ENCODE measurements at places on chromosomes 12 and 14.

- DNase-seq = no peak
Observed at GRCh38 chr12:94026596-94026995, 121.8 kb upstream of the PLXNC1 start.

GRCh38 chr12:104314242-104314614, 10.7 kb downstream of the EID3 start:
- DNase-seq = no peak

DNA sequence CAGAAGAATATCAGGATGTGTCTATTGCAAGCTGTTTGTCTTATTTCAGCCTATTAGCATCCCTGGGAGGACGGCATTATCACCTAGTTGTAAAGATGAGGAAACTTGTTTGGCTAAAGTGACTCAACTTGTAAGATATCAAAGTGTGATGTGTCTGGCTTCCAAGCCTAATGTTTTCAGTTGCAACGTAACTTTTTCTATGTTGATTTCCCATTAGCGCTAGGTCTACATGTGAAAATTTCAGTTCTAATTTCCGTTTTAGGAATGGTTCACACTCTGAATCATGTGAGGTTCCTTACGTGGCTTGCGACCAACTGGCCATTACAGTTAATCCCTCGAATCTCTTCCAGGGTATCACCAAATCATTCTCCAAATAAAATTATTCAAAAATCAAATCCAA, 58.0 kb downstream of the LLPH start:
- no peak for DNase-seq

DNA sequence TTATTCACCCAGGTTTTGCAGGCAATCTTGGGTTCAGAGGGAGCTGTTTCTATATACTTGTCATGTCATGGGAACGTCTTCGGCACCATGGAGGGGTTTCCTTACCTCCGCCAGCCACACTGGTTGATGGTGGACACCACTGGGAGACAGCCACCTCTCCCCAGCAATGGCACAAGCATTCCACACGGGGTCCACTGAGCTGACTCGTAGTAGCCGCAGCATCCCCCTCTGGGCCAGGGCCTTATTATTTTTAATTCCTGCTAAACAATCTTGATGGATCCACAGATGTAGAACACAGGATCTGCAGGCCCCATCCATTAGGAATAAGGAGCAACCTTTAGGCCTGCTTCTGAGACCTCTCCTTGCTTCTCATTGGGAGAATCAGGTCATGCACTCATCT, 132.9 kb downstream of the DICER1 start:
- DNase-seq = no peak

GRCh38 chr12:83559650-83560049, 872.9 kb downstream of the TMTC2 start:
- DNase-seq = no peak

DNA sequence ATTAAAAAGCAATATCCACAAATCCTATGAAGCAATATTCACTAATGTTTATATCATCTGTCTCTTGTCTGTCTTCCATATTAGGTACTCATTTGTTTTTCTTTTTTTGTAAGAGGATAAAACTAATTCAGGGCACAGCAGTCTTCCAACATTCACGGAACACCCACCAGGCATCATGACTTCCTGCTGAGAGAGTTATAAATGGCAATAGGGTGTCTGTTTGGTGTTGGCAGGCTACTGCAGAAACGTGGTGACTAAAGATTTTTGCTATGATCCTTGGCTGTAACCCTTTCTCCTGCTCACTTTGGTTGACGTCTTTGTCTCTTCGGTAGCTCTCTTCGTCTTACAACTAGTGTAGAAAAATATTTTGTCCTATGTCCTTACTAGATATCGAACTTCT, 860.6 kb upstream of the MGAT4C start:
- no peak for DNase-seq

DNA sequence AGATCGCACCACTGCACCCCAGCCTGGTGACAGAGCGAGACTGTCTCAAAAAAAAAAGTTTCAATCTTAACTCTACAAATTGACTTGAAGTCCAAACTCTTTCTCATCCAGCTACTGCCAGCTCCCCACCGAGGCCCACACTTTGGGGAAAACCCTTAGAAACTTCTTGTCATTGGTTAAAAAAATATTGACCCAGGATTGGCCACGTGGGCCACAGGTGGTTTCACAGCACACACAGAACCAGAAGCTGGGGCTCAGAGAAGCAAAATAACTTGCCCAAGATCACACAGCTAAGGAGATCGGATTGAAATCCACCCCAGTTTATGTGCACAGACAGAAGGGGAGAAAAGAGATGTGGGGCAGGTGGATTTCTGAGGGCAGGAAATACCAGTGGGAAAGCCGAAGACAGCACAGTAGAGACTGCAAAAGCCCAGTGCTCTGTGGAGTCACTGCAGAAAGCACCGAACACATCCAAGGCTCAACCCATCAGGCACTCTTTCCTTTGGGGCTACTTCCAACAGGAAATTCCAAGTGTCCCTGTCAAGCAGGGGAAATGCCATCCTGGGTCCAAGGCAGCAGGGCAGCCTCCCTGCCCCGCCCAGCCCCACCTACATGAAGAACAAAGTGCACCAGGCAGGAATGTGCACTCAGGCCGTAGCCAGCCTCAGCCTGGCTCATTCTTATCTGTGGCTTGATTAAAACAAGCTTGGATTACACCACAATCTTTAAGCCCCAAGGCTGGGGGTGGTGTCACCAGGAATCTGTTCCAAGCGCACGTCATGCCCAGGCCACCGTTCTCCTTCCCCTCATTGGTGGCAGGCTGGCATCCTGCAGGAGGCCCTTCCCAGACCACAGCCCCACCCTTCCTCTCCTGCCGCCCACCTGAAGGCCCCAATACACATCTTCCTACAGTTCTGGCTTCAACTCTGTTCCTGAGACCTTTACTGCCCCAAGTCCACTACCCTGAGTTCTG, 72.5 kb downstream of the ITPK1 start:
- no peak for DNase-seq

DNA sequence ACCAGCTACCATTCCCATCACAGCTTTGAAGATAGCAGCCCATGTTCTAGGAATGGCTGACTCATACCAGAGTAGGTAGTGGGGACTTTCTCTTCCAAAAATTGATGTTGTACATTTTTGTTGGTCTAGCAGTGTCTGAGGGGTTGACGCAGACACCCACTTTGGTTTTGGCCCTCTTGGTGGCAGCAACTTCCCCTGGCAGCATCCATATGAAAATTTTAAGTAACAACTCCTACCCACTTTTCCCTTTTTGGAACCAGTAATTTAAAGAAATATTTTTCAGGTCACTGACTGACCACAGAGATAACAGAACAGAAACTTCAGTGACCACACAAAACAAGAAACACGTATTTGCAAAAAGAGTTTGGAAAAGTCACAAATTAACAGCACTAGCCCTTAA, 162.0 kb upstream of the TMCC3 start:
- DNase-seq = no peak

DNA sequence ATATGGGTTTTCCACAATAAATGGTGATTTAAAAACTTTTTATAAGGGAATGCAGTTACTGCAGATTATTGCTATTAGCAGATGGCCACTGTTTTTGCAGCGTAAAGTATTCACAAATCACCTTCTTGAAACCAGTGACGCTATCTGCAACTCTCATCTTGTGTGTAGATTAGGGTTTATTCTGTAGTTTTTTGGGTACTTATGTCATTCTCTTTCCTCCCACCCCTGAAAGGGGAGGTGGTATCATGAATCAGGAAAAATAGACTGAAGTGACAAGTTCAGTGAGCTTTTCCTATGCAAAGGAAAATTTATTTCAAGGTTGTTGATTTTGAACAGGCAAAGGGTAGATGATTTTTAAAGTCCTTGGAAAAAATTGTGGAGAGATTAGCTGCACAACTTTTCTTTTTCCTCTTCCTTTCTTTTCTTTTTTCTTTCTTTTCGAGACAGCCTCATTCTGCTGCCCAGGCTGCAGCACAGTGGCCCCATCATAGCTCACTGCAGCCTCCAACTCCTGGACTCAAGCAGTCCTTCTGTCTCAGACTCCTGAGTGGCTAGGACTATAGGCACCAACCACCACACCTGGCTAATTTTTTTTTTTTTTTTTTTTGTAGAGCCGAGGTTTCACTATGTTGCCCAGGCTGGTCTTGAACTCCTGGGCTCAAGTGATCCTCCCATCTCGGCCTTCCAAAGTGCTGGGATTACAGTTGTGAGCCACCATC, 1.6 kb downstream of the FRS2 start:
- no peak for DNase-seq

- peak; percentile 21 for DNase-seq
Observed at GRCh38 chr12:56020423-56021184, at the start of gene IKZF4. Gene IKZF4, plus strand, starts transcription at chr12:56021043. Its CDS starts 451 bp downstream, at chr12:56021494.

GRCh38 chr12:62799126-62799736, 135.7 kb downstream of the PPM1H start:
- peak; percentile 46 for DNase-seq

DNA sequence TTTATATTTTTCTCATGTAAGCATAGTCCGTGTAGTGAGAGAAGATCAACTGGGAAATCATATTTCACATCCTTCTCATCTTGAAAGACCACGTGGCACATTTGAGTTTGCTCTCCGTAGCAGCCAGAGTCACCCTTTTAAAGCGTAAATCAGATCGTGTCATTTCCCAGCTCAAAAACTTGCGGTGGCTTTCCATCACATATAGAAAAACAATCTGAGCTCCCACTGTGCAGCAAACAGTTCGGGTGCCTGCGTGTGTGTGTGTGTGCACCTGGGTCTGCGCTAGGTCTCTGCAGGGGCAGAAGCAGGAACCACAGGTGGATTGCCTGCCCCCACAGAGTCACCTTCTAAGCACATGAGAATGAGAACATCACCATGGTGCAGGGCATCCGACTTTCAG, 338.2 kb downstream of the TRHDE start:
- no peak for DNase-seq

- no peak for DNase-seq
Observed at GRCh38 chr12:49979791-49980190, 7.0 kb downstream of the AQP6 start.

DNA sequence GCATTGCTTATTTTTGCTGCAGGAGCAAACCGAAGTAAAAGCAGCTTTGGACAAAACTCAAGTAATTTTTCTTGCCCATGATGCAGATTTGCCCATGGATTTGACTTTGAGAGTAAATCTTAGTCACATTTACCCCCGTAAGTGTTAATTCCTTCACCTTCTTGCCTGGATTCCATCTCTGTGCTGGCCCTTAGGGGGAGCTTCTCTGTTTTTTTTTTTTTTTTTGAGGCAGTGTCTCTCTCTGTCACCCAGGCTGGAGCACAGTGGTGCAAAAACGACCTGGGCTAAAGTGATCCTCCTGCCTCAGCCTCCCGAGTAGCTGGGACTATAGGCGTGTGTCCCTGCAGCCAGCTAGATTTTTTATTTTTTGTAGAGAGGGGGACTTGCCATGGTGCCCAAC, 210.2 kb downstream of the FUT8 start:
- no peak for DNase-seq

DNA sequence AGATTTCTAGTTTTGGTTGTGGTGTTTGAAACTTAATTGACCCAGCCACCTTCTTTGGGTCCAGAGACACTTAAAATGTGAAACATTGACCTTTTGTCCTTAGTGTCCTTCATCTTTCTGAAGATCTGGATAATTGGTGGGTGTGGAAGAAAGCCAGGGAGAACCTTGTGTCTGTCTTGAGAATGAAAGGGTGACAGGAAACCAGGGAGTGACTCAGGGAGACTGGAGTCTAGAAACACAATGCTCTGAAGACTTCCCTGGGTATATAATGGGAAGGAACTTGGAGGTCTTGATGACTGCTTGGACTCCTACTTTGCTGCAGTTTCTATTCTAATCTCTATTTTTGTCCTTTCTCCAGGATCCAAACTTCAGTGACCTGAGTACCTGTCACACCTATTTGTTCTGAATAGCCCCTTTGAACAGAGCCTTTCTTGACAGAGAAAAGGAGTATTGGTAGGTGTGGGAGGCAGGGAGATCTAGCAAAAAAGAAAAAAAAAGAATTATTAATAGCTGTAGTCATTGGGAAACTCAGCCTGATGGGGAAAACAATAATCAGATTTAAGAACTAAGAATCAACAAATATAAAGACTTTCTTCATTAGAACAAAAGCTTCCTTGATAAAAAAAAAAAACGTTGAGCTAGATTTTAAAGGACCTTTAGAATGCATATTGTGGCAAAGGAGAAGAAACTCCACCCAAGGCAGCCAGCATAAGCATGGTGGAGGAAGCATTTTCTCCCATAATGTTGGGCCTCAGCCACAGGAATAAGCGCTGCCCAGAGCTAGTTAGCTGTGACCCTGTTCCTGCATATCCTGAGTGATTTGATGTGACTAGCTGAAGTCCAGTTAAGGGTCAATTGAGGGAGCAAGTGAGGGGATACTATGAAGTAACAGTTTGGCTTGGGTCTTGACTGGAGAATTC, 77.9 kb upstream of the HOXC13 start:
- DNase-seq = no peak

DNA sequence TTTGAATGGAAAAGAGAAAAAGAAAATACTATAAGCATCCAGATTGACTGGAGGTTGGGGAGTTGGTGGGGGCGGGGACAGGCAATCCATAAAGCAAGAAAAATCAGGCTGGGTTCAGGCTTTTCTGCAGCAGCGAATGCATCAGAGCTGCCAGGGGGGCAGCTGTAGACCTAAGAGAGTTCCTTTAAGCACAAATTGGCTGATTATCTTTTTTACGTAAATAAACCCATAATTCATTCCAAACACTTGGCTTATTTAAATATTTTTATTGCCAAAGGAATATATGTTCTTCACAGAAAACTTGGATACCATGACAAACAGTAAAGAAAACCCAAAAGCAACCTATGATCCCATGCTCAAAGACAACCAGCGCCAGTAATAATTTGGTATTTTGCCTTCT, 10.2 kb downstream of the BDKRB2 start:
- no peak for DNase-seq

- no peak for DNase-seq
Observed at GRCh38 chr14:66104486-66104885, 381.7 kb upstream of the CCDC196 start.

DNA sequence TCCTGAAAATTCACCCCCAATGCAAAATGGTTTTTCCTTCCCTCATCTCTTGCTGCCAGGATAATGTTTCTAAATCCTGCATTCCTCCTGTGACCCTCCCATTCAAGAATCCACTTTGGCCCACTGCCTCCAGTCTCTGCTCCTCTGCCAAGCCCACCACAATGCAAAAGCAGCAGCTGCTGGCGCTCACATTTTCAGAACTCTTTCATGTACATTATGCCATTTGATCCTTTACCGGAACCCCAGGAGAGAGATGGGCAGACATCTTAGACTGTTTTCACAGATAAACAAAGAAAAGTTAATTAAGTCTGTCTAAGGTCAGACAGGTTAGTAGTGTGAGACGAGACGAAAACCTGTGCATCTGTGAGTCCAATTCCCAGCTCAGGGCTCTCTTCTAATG, 12.9 kb downstream of the LRIG3 start:
- DNase-seq = no peak

DNA sequence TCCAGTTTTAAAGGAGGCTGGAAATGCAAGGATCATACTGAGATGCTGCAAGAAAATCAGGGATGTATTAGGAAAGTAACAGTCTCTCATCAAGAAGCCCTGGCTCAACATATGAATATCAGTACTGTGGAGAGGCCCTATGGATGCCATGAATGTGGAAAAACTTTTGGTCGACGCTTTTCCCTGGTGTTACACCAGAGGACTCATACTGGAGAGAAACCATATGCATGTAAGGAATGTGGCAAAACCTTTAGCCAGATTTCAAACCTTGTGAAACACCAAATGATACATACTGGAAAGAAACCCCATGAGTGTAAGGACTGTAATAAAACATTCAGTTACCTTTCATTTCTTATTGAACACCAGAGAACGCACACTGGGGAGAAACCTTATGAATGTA, 24.5 kb downstream of the ZNF891 start:
- no peak for DNase-seq

GRCh38 chr12:130764073-130764472, 48.0 kb upstream of the RIMBP2 start:
- DNase-seq = no peak
